ENCODE measurements at places on chromosomes 3 and 15.

GRCh38 chr15:51307811-51308210, 30.6 kb downstream of the CYP19A1 start:
- no peak for DNase-seq

DNA sequence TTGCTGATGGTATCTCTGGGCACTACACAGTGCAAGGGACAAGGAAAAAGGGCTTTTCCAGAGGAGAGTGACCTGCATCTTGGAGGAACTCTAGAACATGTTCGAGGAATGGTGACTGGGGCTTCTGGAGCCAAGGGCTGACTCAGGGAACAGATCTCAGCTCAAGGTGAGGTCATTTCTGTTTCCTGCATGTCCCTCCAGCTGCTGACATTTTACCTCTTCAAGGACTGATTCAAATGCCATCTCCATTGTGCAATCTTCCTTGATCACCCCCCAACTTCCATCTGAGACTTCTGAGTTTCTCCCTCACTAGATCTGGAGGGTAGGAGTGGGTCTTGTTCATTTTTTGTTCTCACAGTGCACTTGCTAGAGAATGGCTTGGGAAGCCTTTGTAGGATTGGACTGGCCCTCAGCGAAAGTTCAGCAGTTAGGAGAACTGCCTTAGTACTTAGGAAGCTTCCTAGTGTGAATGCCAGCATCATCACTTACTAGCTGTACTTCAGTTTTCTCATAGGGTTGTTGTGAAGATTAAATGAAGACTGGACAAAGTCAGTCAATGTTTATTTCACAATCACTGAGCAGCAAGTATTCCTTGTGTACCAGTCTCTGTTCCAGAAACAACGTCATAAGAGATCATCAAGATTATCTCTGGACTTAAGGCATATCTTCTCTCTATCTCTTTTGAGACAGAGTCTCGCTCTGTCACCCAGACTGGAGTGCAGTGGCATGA, 2.6 kb upstream of the IDH3A start:
- no peak for DNase-seq

- DNase-seq: no peak
Measured at GRCh38 chr3:48409291-48410201, 20.3 kb downstream of the PLXNB1 start.

DNA sequence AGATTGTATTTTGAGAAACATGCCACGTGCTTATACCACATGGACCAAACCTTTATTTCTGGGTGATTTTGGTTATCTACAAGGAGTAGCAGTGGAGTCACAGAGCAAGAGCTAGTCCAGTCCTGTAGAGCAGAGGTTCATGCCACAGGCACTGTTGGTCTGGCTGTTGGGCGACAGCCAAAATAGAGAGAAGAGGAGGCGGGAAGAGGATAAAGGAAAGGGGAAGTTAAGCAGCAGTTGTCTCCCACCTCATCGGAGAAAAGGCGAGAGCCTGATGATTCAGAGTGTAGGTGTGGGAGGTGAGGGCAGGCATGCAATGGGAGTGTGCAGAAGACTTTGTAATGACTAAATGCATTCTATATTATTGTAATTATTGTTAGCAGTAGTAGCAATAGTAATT, 237.5 kb upstream of the ROPN1 start:
- DNase-seq: no peak

GRCh38 chr15:70196372-70197316, 98.9 kb upstream of the TLE3 start:
- DNase-seq: no peak

- no peak for DNase-seq
Measured at GRCh38 chr3:101719604-101720185, 4.7 kb upstream of the CEP97 start.

DNA sequence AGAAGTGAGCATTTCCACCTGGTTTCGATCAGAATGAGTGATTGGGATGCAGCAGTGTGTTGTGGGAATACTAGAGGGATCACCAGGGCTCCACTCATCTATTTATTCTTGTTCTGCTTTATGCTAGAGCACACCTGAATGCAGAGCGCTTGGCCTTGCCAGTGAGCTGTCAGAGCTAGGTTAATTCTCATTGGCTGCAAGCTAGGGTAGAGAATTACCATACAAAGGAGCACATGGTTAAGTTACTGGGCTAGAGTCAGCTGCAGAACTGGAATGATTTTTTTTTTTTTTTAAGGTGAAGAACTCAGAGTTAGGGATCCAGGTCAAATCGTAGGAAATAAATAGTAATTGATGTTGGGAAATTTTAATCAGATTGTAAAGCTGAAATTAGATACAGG, 8.8 kb downstream of the EIF2AK4 start:
- no peak for DNase-seq

- DNase-seq: no peak
Measured at GRCh38 chr15:41860049-41860828, 21.6 kb downstream of the PLA2G4B start.

- DNase-seq: no peak
Measured at GRCh38 chr3:10140996-10141546, 507 bp upstream of the VHL start.

GRCh38 chr15:31046759-31047359, 54.7 kb downstream of the TRPM1 start:
- DNase-seq: no peak

- DNase-seq: no peak
Measured at GRCh38 chr3:173588556-173588955, 191.0 kb downstream of the NLGN1 start.

DNA sequence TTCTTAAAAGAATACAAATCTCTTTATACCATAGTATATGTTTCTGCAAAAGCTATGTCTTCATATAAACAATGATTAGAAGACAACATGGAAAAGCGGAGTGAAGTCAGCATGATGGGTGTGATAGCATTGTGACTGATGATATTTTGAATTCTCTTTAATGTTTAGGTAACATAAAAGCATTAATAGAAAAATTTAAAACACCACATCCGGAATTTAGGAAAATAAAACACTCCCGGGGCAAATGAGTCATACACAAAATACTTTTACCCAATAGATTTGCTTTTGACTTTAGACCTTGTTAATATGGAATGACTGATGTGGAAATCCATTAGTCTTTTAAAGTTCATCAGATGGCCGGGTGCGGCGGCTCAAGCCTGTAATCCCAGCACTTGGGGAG, 134.7 kb downstream of the P3H2 start:
- no peak for DNase-seq

- DNase-seq: no peak
Measured at GRCh38 chr3:169822091-169822490, 9.4 kb upstream of the LRRC34 start.

DNA sequence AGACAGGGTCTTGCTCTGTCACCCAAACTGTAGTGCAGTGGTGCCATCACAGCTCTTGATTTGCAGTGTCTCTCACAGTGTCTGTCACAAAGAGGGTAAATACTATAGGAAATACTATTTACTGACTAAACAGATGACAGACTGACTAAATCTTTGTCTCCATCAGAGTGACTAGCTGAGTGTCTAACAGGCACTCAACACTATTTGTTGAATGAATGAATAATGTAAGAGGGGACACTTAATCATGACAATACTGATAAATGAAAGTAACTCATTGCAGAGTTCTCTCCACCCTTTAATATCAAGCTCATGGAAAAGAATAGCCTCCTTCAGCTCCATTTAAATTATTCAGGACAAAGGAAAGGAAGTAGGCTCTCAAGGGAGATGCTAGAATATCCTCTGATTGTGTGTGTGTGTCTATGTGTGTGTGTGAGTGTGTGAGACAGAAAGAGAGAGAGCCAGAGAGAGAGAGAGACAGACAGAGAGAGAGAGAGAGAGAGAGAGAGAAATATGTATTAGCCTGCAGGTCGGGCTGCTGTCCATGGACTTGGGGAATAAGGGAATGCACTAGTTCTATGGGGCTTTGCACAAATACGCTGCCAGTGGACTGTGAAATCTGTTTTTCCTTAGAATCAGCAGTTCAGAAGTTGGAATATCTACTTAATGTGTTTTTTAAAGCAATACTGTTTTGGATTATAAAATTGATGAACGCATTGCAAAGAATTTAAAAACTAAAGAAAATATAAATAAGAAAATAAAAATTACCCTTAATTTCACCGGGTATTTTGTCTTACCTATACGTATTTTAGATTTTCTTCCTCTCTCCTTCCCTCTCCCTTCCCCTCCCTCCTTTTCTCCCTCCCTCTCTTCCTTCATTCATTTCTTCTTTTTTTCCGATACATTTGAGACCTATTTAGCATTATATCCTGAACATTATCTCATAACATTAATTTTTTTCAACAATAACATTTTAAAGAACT, 132.9 kb upstream of the LRIG1 start:
- no peak for DNase-seq

DNA sequence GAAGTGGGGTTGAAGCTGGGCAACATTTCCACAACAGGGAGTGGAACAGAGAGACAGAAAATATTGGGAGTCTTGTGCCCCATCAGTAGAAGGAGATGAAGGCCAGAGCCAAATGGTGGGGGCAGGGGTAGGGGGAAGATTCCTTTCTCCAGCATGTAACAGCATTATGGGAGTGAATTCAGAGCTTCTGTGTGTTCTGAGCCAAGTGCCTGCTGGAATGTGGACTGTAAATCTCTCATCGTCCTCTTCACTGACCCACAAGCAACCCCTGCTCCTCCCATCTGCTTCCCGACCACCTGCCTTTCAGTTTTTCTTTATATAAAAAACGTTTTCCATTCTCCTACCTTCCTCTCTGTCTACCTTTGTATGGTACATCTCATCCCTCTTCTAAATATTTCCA, 344.2 kb upstream of the TPRG1 start:
- DNase-seq: no peak

GRCh38 chr3:37935756-37936666, 54.6 kb upstream of the VILL start:
- DNase-seq: peak; percentile 81

GRCh38 chr15:81097116-81097889, 36.8 kb upstream of the CFAP161 start:
- peak; percentile 27 for DNase-seq

DNA sequence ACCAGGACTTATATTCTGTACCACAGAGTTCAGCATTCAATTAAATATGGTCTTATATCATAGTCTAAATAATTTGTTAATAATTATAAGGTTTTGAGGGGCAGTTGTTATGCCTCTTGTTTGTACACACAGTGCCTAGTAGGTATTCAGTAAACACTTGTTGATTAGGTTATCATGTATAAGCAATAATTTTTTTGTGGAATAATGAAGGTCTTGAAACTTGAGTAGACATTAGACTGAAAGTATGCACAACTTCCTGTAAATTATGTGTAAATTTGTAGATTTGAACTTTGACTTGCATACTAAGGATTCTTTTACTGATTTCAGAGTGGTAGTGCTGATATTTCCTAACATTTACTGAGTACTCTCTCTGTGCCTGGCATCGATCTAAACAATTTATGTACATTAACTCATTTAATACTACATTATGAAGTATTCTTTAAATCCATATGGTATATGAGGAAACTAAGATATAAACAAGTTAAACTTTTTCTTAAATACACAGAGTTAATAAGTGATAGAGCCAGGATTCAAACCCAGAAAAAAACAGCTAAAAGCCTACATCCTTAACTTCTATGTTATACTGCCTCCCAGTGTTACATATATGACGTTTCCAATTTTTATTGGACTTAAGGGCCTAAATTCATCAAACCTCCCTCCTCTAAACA, 65.1 kb downstream of the GLCE start:
- DNase-seq: peak; percentile 2

- no peak for DNase-seq
Measured at GRCh38 chr15:22915866-22916515, 64.2 kb downstream of the CYFIP1 start.

- DNase-seq: peak; percentile 4
Measured at GRCh38 chr3:31704591-31705179, 172.0 kb downstream of the STT3B start.
